HL-60 (cell line): ENCODE measurements at places on chromosomes 2 and 18.

GRCh38 chr2:172090044-172090961 lies 5.0 kb downstream of the DLX1 start:
- no peak for DNase-seq

DNA sequence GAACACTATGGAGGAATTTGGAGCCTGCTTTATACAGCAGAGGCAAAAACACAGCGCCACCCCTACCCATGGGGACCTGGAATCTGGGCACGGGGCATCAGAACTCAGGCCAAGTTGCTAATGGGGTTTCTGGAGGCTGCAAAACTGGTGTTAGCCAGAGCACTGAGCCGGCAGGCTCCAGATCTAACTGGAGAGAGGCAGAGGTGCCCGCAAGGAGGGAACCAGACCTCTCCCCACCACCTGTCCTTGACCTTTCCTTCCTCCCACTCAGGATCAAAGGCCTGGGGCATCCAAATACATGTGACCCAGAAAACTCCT lies 126.6 kb downstream of the TNS1 start:
- DNase-seq = no peak

- DNase-seq = no peak
These were observed 2.9 kb upstream of the DGKD start for GRCh38 chr2:233351423-233351822.

DNA sequence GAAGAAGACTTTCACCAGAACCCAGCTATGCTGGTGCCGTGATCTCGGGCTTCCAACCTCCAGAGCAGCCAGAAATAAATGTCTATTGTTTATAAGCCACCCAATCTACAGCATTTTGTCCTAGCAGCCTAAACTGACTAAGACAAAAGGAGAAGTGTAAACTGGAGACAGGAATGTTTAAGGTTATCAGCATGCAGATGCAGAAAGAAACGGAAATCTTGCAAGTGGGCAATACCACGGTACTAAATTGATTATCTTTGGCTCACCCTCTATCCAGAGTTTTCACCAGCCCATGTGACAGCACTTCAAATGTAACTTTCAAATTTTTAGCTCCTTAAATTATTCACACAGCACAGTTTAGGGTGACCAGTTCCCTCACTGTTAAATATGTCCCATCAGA lies 5.7 kb upstream of the CAPN14 start:
- no peak for DNase-seq

- no peak for DNase-seq
These were observed 70.1 kb downstream of the EPAS1 start for GRCh38 chr2:46367286-46367685.
